ENCODE measurements at places on chromosomes 1 and 21.

- no peak for DNase-seq
Measured at GRCh38 chr1:31795801-31796621, 19.8 kb downstream of the SPOCD1 start.

DNA sequence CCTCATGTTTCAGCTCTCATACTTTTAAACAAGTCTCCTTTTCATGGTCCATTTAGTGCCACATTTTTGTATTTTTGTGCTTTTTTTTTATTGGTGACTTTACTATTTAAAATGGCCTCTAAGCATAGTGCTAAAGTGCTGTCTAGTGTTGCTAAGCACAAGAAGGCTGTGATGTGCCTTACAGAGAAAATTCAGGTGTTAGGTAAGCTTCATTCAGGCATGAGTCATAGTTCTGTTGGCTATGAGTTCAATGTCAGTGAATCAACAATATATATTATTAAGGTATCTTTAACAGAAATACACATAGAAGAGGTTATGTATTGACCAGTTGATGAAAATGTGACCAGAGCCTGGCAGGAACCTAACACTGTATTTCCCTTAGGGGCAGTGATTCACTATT is 12.8 kb upstream of the FUBP1 start:
- DNase-seq, result no peak

DNA sequence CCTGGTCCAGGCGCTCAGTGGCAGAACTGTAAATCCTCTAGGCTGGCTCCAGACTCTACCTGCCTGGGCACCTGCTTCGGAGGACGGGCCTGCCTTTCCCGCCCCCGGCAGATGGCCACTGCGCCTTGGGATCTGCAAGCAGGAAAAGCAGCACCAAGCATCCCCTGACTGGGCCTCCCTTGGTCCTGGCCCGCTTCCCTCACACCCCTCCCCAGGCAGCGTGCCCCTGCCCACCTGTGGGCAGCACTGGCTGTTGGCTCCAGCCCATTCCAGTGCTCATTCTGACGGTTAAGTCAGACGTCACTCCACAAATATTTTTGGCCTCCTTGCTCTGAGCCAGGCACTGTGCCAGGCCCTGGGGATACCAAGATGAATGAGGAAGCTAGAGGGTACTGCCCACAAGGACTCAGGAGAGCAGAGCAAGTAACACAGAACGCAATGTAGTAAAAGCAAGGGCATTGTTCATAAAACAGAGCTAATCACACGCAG is 22.0 kb upstream of the BLACAT1 start:
- DNase-seq, result no peak

- DNase-seq, result no peak
Measured at GRCh38 chr21:40681164-40681859, 165.6 kb downstream of the DSCAM start.

- DNase-seq, result no peak
Measured at GRCh38 chr1:30185809-30186208, 537.6 kb downstream of the MATN1 start.

- no peak for DNase-seq
Measured at GRCh38 chr1:181192316-181192715, 103.8 kb downstream of the IER5 start.

- no peak for DNase-seq
Measured at GRCh38 chr1:51627672-51628071, 10.8 kb downstream of the OSBPL9 start.

DNA sequence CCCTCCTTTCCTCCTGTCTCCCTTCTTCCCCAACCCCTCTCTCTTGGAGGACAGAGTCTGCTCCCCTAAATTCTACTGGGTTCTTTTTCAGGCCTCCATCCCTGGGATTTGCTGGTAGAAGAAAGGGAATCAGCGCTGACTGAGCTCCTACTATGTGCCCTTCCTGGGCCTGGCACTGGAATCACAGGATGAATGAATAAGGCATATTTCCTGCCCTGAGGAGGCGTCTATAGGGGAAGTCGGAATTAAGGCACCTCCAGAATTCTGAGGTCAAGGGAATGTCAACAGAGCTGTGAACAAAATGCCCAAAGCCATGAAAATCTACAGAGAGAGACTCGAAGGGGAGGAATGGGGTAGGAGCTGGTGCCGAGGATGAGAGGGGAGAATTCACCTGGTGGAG is 17.4 kb upstream of the BTG2 start:
- DNase-seq, result no peak

- DNase-seq, result no peak
Measured at GRCh38 chr1:161973924-161974845, 49.5 kb downstream of the OLFML2B start.

GRCh38 chr1:154460695-154461260 is 41.2 kb upstream of the TDRD10 start:
- no peak for DNase-seq

- DNase-seq, result no peak
Measured at GRCh38 chr21:35896060-35896459, 164.3 kb downstream of the SETD4 start.

DNA sequence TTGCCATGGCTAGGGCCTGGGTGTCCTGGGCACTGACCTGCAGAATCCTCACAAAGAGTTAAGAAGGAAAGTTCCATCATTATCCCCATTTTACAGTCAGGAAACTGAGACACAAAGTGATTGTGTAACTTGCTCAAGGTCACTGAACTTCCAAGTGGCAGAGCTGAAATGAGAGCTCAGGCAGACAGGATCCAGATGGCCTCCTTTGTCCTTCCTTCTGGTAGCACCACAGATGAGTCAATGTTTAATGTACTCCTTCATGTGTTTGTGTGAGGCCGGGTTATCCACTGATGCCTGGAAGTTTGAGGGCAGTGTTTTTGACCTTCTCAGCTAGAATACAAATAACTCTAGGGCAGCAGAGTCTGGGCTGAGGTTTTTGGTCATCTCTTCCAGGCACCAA is 207.0 kb downstream of the TNR start:
- DNase-seq, result peak; percentile 92

DNA sequence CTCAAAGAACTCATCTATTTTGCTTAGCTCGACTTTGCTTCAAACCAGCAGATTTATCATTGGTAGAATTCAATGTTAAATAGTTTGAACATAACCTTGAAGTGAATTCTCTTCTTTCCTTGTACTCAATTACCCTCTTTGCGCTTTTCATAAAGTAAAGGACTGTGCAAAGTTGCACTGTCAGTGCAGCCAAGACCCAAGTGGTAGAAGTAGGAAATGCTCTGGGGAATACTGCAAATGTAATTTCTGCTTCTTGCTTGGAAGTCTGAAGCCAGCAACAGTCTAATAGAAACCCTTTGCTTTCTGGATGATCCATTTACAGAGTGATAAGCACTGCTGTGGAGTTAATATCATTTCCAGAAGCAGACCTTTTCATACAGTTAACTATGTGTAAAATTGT is 936.7 kb upstream of the TMPRSS15 start:
- DNase-seq, result no peak

DNA sequence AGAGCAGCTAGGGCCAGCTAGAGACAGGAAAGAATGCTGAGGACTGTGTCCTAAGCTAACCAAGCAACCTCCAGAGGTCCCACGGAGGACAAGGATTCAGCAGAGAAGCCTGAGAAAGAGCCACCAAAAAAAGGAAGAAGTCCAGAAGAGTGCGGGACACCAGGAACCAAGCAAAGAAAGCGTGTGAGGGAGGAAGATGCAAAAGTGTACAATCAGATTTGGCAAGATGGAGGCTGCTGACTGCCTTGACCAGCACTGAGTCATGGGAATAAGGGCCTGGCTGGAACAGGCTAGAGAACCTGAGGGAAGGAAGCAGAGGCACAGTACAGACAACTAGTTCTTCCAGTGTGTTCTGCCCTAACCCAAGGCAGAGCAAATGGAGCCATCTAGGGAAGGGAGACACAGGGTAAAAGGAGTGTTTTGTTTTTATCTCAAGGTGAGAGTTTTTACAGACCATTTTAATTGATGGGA is 18.5 kb downstream of the TP53BP2 start:
- no peak for DNase-seq

- DNase-seq, result no peak
Measured at GRCh38 chr1:42774928-42775526, 8.0 kb downstream of the C1orf50 start.

DNA sequence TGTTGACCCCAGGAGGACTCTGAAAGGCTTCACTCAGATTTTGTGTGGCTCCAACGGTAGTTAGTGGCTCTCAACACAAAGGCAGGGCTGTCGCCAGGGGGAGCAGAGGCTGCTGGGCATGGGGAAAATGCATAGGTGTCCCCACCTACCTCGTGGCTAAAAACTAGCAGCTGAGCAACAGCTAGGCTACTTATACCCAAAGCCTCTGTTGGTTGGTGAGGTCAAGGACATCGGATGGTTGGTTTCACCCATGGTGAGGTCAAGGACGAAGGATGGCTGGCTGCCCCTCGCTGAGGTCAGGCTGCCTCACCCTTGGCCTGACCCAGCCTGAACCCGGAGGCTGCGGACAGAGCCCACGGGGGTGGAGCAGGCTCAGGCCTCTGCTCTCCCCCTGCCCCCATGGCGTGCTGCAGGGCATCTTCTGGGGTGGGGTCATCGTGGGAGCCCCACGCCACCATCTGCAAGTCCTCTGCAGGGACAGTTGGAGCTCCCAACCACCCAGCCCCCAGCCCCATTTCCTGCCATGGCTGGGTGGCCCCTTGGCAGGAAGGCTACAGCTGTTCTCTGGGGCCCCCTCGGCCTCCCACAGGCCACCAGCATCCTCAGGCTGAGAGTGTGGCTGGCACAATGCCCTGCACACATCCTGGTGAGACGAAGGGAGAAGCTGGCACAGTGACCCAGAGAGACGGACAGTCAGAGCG is 8.5 kb upstream of the GNB1 start:
- DNase-seq, result no peak

- no peak for DNase-seq
Measured at GRCh38 chr1:186849271-186849671, 20.5 kb downstream of the PLA2G4A start.

- DNase-seq, result no peak
Measured at GRCh38 chr1:176765608-176766007, 302.6 kb downstream of the PAPPA2 start.

DNA sequence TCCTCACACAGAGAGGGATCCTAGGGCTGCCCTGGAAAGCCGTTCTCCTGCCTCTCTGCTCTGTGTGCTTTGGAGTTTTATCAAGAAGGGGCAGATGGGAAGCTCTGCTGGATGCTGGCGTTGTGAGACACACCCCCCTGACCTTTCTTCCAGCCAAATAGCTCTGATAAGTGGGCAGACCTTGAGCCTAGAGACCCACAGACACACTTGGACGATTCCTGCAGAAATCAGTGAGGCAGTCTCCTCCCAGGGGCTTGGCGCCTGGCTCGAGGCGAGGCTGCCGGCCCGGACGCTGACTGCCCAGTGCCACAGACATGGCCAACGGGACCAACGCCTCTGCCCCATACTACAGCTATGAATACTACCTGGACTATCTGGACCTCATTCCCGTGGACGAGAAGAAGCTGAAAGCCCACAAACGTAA is at the start of gene MRAP:
MRAP (plus strand) TSS at position 198 of the 424 bp plus-strand sequence; CDS start at position 315, 117 bp downstream.
- DNase-seq, result no peak

- DNase-seq, result no peak
Measured at GRCh38 chr1:236284291-236284721, 2.5 kb upstream of the ERO1B start.

DNA sequence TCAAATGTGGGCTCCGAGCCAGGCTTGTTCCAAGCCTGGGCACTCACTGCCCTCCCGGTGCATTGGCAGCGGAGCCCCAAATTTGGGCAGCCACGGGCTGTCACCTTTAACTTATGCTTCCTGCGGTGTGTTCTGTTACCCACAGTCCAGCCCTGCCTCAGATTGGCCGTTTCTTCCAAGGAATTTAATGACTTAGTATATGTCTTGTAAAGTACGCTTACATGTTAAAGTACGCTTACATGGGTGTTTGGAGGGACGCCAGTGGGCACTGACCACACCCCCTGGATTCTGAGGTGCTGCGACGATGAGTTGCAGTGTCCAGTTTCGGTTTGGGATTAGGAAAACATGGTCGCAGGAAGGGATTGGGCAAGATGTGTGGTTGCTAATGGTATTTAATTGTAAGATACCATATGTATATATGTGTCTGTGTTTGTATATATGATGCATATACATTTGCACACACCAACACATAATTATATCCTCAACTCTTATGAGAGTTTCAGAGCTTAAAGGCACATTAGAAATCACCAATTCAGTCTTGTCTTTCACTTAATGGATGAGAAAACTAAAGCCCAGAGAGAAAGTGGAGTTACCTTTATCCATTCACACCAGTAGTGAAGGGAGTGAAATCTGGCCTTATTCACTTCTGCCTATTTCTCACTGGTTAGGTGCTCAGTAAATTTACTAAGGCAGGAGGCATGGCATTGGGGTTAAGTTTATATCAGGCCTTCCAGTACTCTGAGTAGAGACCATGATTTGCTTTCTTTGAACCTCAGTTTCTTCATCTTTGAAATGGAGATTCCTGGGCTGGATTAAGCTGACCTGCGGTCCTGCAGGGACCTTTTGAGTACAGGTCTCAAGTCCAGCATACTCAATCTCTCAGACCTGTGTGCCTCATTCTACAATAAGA is 1.0 kb downstream of the SMYD2 start:
- no peak for DNase-seq

- DNase-seq, result no peak
Measured at GRCh38 chr1:4633346-4633745, 21.1 kb upstream of the AJAP1 start.

GRCh38 chr1:12251442-12251841 is 21.6 kb downstream of the VPS13D start:
- no peak for DNase-seq

DNA sequence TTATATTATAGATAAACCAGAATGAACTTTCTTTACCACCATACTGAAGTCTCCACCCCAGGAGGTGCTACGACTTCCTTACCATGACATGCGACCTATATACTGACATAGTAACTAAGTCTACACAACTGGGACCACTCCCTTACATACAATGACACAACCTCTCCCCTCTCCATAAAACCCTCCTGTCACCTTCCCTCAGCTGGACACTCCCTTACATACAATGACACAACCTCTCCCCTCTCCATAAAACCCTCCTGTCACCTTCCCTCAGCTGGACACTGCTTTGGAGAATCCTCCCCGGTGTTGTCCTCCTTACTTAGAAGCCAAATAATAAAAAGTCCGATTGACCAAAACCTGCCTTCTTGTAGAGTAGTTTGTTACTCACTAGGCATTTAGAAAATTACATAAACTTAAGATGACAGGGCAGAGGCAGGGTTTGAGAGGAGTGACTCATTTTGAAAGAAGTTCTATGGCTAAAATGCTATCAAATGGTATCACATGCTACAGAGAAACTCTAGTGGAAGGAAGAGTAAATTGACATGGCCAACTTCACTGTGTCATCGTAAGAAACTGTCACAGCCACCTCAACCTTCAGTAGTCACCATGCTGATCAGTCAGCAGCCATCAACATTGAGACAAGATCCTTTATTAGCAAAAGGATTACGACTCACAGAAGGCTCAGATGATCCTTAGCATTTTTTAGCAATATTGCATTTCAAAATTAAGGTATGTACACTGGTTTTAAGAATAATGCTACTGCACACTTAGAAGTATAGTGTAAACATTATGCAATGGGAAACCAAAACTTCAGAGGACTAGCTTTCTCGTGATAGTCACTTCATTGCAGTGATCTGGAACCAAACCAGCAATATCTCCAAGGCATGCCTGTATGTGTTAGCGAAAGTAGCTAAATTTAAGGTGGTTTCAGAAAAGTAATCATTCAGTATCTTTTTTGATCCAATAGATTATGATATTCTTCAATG is 56.4 kb downstream of the AHCTF1 start:
- DNase-seq, result no peak

- DNase-seq, result peak; percentile 2
Measured at GRCh38 chr1:205396967-205397616, 24.8 kb downstream of the LEMD1 start.

- no peak for DNase-seq
Measured at GRCh38 chr1:246537887-246538286, 28.2 kb downstream of the TFB2M start.

Measured in pulmonary artery endothelial cell (primary cell).